ENCODE measurements at places on chromosomes 7 and 10.

GRCh38 chr7:70435634-70436033, 696.3 kb upstream of the GALNT17 start:
- no peak for DNase-seq

GRCh38 chr10:70588255-70588654, 14.3 kb downstream of the PRF1 start:
- peak; percentile 38 for DNase-seq

DNA sequence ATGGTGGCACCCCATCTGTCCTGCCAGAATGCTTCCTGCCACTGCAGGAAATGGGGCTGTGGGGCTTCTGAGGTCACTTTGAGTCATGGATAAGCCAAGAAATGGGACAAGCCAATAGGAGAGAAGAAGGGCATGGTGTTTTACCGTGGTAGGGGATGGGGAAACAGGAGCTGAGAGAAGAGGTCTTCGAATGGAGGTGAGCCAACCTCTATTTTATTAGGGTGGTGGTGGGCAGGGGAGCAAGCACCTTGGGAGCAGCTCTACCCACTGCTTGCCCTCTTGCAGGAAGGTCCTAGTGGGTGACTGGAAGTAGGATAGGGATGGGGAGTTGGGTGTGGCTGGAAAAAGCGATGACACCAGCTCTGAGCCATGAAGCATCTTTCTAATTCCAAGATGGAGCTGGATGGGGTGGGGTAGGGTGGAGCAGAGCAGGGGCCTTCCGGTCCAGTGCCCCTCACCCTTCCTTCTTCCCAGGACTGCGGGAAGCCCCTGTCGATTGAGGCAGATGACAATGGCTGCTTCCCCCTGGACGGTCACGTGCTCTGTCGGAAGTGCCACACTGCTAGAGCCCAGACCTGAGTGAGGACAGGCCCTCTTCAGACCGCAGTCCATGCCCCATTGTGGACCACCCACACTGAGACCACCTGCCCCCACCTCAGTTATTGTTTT, 9.1 kb downstream of the ZYX start:
- DNase-seq: peak; percentile 58

- no peak for DNase-seq
Measured at GRCh38 chr10:12592967-12593366, 243.6 kb downstream of the CAMK1D start.

GRCh38 chr7:128837521-128837921, 7.3 kb downstream of the FLNC start:
- DNase-seq: no peak

- no peak for DNase-seq
Measured at GRCh38 chr7:41624818-41625217, 78.1 kb downstream of the INHBA start.

DNA sequence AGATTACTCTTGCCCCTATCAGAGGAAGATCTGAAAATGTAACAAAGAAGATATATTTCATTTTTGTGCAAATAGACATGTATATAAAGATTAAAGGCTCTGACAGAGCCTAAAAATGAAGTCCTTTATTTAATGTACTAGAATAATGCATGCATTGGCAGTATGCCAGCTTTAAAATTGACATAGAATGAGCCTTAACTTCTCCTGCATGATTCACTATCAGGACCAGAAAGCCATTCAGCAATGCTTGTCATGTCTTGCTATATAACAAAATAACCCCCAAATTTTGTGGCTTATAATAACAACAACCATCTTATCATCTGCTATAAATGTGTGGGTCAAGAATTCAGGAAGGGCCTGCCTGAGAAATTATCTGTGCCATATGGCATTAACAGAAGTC, 411.9 kb downstream of the GRM8 start:
- DNase-seq: no peak

DNA sequence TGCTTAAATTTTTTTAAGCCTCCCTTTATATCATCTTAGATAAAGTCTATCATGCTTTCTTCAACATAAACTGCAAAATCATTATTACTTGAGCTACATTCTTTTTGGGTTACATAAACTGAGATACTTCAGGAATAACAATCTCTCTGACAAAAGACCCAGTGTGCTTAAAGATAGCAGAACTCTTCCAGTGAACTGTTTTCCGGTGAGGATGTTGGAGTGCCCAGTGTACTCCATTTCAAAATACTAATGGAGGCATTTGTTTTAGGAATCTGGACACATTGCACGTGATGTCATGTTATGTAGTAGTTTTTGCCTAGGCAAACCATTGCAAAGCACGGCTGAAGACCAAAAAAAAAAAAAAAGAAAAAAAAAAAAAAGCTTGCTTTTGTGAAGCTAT, 388.2 kb upstream of the CELF2 start:
- DNase-seq: no peak

- no peak for DNase-seq
Measured at GRCh38 chr7:132876576-132876975, 205.3 kb downstream of the CHCHD3 start.

GRCh38 chr7:17940951-17941431, 697 bp upstream of the SNX13 start:
- no peak for DNase-seq

GRCh38 chr7:98418636-98419315, 17.9 kb upstream of the BAIAP2L1 start:
- DNase-seq: peak; percentile 57

DNA sequence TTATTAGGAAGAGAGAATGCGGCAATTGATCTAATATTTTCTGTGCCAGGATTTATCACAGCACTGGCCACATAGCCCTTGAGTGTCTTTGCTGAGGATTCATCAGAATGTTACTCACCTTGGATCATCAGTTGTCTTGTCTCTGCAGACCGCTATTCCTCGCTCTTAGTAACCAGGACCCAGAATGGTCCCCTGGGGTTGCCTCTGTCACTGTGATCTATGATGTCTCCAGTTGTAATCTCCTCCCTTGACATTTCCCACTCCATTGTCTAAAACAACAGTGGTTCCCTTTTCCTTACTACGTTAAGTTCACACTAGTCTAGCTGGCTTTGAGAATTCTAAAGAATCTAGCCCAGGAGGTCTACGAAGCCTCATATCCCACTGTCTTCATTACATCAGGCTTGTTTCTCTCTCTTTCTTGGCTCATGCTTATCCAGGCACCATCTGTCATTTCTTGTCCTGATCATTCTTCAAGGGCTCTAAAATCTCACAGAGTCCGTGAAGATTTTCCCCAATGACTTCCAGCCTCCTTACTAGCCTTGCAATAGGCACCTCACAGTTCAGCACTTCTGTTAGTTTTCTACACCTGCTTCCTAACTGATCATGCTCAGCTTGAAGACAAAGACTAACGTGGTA, 125.8 kb downstream of the CUBN start:
- peak; percentile 57 for DNase-seq

DNA sequence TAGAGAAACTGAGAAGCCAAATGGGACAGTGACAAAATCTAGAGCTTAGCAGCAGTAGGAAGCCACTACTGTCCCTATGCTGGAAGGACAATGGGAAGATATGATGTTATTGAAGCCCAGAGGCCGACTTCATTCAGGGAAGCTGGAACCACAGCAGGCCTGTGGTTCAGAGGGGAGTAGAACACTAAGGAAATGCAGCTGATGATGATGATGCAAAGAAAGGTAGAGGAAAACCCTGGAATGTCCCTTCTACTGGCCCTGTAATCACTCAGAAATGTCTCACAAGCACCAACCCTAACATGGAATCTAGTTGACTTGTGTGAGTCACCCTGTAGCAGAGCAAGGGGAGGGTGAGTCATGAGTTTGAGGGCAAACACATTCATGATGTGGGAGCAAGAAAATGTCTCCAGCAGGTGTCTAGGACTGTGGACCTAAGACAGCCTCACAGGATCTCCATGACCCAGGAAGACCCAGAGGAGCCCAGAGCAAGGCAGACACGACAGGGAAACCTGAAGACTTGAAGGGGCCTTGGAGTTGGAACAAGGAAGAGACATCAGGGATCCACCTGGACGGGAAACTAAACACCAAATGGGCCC, 37.0 kb upstream of the LRRC17 start:
- DNase-seq: peak; percentile 50

GRCh38 chr7:25054819-25055519, 70.1 kb downstream of the CYCS start:
- DNase-seq: no peak

- DNase-seq: no peak
Measured at GRCh38 chr7:121371883-121372282, 24.2 kb downstream of the FAM3C start.

GRCh38 chr10:130905386-130905785, 406.1 kb downstream of the TCERG1L start:
- DNase-seq: peak; percentile 29

GRCh38 chr10:614139-614711, 75.2 kb downstream of the DIP2C start:
- DNase-seq: no peak

GRCh38 chr7:142899661-142900060, 14.1 kb upstream of the TRPV6 start:
- peak; percentile 17 for DNase-seq

DNA sequence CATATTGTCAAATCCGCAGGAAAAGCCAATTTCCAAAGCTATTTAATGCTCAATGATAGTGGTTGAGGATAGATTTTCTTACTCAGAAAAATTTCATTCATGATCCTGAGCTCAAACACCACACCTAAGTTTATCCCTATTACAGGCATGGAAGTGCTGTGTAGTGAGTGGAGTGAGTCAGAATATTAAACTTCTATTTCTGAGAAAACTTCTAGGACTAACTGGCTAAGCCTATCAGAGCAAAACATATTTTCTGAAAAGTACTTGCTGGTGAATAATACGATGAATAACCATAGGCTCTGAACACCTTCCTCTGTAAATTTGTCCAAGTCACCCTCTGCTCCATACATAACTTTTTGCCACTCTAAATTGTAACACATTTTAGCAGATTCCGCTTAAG, 221.5 kb downstream of the SUGCT start:
- no peak for DNase-seq

- no peak for DNase-seq
Measured at GRCh38 chr7:55212838-55213237, 152.3 kb upstream of the LANCL2 start.

DNA sequence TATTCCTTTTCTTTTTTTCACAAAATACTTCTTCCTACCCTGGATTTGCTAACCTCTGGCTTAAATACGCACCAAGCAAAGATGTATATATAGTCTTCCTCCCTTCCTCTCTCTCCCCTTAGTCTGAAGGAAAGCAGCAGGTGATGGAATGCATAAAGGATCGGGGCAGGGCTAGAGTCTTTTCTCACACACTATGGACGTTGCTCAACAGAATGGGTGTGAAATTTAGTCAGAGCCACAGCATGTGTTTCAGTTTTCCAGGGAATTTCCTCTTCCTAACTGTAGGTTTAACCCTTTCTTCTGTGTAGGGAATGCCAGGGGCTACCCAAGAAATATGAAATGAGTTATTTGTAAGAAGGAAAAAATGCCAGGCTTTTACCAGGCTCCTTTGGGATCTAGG, 71.4 kb upstream of the NFKB2 start:
- peak; percentile 57 for DNase-seq

- no peak for DNase-seq
Measured at GRCh38 chr7:75662579-75663301, 76.0 kb downstream of the HIP1 start.

- DNase-seq: no peak
Measured at GRCh38 chr7:23959821-23960220, 249.8 kb downstream of the STK31 start.

DNA sequence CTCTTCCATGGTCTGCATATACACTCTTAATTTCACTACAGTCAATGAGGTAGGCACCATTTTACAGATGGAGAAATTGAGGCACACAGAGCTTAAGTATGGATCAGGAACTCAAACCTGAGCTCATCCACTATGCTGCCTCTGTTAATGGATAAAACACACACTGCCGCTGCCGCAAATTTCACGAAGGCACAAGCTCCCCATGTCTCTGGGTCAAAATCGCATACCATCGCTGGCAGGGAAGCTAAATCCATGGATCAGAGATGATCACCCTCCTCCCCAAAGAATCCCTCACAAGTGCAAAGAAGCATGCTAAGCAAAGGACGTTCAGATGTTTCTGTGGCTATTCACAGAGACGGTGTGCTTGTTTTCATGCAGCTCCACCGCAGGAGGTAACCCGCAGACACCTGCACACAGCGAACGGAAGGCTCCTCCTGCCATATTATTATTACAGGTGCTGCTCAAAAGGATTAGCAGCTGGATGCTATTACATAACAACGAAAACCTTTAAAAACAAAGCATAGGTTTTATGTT, 109.3 kb downstream of the UBE2H start:
- peak; percentile 82 for DNase-seq

DNA sequence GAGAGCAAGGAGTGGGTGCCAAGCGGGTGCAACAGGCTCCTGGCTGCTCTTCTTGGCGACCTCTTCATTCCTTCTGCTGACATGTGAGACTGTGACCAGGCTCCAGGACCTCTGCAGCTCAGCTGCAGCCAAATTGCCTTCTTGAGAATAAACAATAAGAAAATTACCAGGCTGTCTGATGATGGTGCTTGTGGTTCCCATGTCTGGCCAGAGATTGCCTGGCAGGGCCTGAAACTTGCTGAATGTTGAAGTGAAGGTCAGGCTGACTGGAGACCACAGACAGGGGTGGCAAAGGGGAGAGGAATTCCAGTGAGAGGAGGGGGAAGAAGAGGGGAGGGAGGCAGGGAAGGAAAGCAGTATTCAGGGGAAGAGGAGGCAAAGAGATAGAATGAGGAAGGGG, 497.4 kb upstream of the PODXL start:
- DNase-seq: no peak

- no peak for DNase-seq
Measured at GRCh38 chr10:103602028-103602851, 108.7 kb downstream of the NEURL1 start.

DNA sequence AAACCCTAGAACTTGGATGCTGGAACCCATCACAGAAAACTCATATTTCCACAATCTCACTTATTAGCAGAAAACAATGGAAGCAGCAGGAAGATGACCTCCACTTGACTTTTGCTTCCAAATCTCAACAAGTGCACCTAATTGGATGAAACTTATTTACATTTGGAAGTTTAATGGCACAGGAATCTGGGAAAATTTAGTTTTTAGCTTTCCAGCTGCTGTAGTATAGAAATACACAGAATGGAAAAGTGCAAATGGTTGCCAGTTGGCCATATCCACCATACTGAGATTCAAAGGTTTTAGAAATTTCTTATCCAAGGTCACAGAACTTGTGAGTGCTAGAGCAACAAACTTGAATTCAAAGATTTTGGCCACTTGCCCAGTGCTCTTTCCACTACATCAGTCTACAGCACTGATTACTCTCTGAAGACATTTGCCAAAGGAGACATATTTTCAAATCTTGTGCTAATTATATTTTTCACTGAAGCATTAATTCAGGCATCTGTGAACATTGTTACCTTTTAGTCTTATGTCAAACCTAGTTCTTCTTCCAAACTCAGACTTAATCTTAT, 9.3 kb upstream of the AHR start:
- DNase-seq: no peak

- DNase-seq: no peak
Measured at GRCh38 chr7:101278461-101279292, 33.8 kb upstream of the FIS1 start.

DNA sequence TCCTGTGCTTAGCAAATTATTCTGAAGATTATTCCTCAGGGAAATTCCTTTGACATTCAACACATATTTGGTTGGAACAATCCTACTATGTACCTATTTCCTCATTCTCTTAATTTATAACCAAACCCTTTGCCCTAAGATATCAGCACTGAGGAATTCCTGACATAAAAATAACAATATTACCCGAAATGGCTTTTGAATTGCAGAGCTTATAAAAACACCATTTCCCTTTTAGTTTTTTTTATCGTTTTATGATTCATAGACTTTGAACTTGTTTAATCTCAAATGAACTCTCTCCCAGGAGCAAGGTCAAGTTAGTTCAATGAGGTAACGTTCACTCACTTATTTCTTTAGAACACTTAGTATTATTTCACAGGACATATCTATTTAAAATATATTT, 7.7 kb upstream of the ABCB1 start:
- DNase-seq: no peak

GRCh38 chr10:17790651-17791050, 18.5 kb upstream of the MRC1 start:
- no peak for DNase-seq

All from endodermal cell (in vitro differentiated cells).